Right forelimb (tissue), 1 donor: ENCODE measurements at places on chromosomes 7 and 10.

DNA sequence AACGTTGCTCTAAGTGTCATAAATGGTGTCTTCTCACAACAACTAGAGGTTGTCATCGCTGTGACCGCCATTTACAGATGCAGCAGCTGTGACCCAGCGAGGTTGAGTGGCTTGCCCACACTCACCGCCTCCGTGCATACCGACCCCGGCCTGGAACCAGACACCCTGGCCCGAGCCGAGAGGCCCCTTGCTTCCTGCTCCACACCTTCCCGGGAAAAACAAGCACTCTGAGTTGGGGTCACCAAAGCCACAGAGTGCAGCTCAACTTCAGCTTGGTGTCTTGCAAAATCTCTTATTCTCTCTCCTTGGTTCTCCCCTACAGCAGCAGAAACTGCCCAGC, 115.7 kb upstream of the PPP2R2D start:
- DNase-seq = peak; percentile 31

GRCh38 chr7:151660141-151660540, 140.4 kb upstream of the RHEB start:
- no peak for DNase-seq

DNA sequence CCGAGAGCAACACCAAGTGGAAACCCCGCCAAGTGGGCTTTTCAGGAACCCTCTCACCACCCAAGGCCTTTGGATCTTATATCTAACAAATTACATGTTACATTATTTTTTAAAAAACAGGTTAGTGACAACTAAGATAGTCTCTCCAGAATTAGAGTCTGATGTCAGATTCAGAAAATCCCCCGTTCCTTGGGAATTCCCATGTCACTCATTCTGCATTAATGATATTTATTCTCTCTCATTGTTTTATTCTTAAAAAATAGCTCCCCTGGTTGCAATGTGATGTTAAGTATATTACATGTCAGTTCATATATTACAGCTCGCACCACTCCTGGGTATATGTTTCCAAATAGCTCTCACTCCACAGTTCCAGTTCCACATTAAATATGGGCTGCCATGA, 81.8 kb downstream of the WNT2 start:
- no peak for DNase-seq

- no peak for DNase-seq
Observed at GRCh38 chr7:26538689-26539088, 247.0 kb downstream of the SNX10 start.

- DNase-seq = no peak
Observed at GRCh38 chr7:22357311-22358175, 589 bp upstream of the RAPGEF5 start.

DNA sequence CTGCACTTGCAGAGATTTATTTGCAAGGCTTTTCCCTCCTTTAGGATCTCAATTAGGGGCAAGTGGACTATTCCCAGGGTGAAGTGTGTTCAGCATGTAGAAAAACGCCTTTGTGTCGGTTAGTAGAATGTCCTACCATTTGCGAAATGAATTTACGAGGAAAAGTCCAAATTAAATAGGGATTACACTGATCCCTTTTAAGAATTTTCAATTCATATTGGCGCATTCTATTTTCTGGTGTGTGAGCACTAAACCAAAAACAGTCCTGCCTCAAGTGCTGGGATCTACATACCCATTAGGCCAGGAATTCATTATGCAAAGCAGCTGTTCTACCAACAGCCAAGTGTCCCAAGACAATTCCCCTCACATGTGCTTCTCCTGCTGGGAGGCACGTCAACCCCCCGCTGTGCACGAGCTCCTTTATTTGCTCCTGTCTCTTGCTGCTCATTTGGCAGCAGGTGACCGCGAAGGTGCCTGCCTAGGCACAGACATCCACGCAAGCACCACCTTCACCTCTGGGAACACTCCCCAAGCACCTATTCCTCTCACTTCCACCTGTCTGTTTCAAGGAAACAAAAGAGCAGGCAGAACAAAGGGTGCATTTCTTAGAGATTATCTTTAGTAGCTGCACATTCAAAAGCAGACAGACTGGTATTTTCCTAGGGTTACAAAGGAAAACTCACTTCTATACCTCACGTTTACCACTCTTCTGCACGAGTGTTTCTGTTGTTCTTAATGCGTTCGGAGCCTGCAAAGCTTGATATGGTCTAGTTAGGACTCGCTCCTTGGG, 134.6 kb upstream of the FGFR2 start:
- DNase-seq = no peak

- DNase-seq = no peak
Observed at GRCh38 chr10:53579773-53580172, 807.2 kb upstream of the MBL2 start.

DNA sequence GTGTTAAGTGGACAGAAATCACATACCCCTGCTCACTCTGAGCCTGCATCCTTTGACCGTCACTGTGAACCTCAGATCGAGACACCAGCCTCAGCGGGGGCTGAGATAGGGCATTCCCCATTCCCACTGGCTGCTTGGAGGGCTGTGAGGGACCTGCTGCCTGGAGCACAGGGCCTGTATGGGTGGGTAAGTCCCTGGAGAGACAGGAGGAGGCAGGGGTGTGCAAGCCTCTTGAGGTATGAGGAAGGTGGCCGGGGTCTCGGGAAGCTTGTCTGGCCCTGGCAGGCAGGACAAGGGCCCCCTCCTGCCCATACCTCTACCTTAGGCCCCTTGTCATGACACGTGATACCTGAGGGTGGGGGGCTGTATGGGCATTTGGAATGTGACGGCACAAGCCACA, 187.4 kb downstream of the MGMT start:
- no peak for DNase-seq

DNA sequence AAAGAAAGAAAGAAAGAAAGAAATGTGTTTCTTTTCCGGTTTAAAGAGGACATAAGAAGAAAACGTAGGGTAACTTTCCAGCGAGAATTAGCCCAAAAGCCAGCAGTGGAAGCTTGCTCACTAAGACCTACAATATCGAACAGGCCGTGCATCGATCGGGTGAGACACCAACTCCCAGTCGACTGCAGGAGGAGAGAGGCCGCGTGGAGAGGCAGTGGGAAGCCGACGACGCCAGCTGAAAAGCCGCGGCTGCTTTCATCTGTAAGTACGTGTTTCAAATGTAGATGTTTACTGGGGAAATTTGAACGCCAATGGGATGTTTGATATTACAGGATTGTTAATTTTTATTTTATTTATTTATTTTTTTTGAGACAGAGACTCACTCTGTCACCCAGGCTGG, 28.6 kb upstream of the GIMAP8 start:
- DNase-seq = no peak

GRCh38 chr10:110200503-110200902, 6.9 kb upstream of the MXI1 start:
- DNase-seq = no peak

GRCh38 chr10:59376846-59377245, 14.5 kb upstream of the FAM13C start:
- no peak for DNase-seq

DNA sequence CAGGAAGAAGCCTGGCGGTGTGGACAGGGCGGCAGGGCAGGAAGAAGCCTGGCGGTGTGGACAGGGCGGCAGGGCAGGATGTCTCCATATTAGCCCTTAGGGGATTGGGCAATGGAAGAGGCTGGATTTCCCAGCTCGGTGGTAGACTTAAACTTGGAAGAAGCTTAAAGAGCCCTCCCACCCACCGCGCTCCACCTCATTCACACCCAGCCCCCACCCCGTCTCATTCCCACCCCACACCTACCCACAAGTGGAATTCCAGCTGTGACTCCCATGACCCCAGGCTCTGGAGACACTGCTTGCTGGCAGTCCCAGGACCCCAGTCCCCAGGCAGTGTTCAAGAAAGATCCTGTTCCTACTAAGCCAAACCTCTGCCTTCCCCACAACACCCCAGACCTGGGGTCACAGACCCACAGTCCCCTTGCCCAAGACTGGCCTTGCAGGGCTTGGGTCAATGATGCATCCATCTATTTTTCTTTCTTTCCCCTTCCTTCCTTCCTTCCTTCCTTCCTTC, 34.0 kb downstream of the SPDYE6 start:
- no peak for DNase-seq

- peak; percentile 61 for DNase-seq
Observed at GRCh38 chr7:18086165-18087025, 58.7 kb upstream of the PRPS1L1 start.

- no peak for DNase-seq
Observed at GRCh38 chr7:120723465-120724385, 134.2 kb downstream of the TSPAN12 start.

- no peak for DNase-seq
Observed at GRCh38 chr10:111128331-111129180, 51.7 kb downstream of the ADRA2A start.

- no peak for DNase-seq
Observed at GRCh38 chr7:92653136-92653535, 62.9 kb upstream of the FAM133B start.

- DNase-seq = no peak
Observed at GRCh38 chr7:80740778-80741545, 102.5 kb downstream of the CD36 start.

GRCh38 chr7:106749165-106749564, 88.2 kb upstream of the CCDC71L start:
- DNase-seq = no peak

GRCh38 chr7:148503900-148504487, 86.6 kb upstream of the C7orf33 start:
- no peak for DNase-seq

DNA sequence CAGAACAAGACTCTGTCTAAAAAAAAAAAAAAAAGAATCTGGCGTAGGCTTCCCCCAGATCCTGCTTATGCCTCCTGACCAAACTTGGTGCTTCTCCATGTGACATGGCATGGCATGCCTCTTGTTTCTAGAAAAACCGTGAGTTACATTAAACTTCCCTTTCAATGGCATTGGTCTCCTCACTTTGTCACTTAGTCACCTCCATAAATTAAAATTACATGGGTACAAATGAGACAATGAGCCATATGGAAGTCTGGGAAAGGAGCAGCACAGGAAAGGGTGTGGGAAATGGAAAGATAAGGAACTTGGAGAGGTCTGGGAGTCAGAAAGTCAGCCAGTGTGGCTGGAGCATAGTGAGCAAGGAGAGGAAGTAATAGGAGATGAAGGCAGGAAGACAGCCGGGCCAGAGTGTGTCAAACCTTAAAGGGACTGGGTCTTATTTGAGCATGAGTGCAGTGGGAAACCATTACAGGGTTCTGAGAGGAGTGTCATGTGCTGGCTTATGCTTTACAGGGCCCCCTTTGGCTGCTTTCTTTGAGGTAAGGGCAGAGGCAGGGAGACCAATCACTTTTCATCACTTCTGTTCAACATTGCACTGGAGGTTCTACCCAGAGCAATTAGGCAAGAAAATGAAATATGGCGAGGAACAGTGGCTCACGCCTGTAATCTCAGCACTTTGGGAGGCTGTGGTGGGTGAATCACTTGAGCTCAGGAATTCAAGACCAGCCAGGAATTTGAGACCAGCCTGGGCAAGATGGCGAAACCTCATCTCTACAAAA, 21.3 kb upstream of the ZMIZ2 start:
- DNase-seq = no peak

DNA sequence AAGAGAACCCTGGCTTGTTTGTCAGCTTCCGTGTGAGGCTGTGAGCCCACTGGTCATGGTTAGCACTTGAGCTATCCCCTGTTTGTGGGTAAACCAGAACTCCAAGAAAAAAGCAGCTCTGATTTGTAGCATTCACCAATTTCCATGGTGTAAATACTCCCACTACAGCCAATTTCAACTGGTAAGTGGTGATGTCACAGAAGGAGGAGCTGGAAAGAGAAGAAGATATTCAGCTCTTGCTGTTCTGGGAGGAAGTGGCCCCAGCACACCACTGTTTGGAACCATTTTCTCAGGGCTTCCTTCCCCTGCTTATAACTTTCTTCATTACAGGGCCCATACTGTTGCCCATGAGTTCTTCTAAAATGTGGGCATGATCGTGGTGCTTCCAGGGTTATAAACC, 500.1 kb upstream of the ZMIZ1 start:
- no peak for DNase-seq

GRCh38 chr7:113120647-113121046, 2.3 kb upstream of the SMIM30 start:
- no peak for DNase-seq

DNA sequence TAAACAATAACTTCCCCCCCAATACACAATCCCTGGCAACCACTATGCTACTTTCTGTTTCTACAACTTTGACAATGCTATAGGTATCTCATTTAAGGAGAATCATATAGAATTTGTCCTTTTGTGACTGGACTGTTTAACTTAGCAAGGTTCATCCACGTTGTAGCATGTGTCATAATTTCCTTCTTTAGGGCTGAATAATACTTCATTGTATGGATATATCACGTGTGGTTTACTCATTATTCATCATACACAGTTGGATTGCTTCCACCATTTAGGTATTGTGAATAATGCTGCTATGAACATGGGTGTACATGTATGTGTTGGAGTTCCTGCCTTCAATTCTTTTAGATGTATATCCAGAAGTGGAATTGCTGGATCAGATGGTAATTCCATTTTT, 111.0 kb downstream of the LMBR1 start:
- DNase-seq = no peak

DNA sequence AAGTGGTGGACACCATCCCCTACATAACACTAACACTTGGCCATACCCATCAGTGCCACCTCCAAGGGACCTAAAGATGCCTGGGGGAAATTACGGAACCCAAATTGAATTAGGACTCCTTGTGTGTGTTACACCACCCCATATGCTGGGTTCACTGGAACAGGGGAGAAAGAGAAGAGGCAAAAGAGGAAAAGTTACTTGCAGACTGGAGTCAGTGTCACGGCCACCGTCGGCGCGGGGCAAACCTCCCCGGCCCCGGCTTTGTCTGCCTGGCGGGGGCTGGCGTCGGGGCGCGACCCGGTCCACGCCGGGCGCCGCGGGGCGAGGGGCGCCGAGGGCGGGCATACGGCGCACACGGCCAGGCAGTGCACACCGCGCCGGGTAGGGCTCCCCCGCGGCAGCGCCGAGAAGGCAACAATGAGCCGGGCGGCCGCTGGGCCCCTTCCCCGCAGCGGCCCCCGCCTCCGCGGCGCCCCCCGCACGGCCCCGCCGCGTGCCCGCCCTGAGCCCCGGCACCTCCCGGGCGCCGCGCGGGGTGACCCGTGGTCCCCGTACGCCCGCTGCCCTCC, 171.1 kb downstream of the FAM107B start:
- DNase-seq = peak; percentile 57

DNA sequence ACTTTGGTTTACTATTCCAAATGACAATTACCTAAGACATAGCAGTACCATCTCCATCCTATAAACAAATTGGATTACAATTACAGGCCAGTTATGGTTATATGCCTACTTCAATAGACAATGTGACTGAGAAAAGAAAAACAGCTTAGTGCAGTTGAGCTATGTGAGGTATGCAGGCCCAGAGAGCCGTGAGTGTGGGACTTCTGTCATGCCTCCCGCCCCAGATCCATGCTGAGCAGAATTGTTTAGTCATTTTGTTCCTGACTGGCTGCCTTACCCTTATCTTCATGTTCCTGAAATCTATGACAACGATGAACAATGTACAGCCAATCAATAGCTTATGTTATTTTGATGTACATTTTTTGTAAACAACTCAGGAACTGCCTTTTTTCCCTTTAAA, 21.7 kb downstream of the LARP4B start:
- DNase-seq = no peak

GRCh38 chr10:95628786-95629185, 27.7 kb downstream of the ALDH18A1 start:
- no peak for DNase-seq

GRCh38 chr10:120735773-120736371, 115.3 kb upstream of the WDR11 start:
- DNase-seq = no peak
